CD4-positive, alpha-beta T cell treated with Interferon alpha-2 for 1 hour (primary cell): ENCODE measurements at places on chromosomes 7 and 10.

- DNase-seq: no peak
These were observed 9.9 kb downstream of the XPNPEP1 start for GRCh38 chr10:109913306-109913892.

GRCh38 chr7:139647085-139647484, 123.6 kb downstream of the CLEC2L start:
- no peak for DNase-seq

DNA sequence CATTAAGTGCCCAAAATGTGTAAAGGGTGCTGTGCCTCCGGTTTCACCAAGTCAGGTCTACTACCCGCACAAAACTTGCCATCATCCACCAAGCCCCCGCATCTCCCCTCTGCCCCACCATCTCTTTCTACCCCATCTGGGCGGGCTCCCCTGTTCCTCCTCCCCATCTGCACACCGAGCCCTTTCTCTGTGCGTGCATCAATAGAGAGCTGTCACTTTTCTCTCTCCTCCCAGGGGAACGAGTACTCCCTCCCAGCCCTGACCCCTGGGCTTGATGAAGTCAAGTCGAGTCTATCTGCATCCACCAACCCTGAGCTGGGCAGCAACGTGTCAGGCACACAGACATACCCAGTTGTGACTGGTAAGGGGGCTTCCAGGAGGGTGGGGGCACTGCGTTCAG, 63.5 kb downstream of the PAX2 start:
- DNase-seq: no peak

GRCh38 chr7:81030472-81030871, 111.6 kb upstream of the SEMA3C start:
- DNase-seq: no peak

DNA sequence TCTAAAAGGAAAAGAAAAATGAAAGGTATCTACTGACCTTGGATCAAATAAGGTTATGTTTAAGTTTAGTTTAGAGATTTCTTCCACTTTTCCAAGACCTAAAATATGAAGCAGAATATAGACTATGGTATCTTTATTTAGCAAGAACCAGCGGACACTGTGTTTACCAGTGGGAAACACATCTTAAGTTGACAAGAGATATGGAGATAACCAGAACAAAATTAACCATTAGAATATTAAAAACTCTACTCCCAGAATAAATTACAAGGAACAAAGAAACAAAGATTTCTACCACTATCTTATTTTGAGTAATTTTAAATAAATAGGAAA, 86.9 kb downstream of the IMMP2L start:
- no peak for DNase-seq

GRCh38 chr7:2008101-2008935, 224.4 kb downstream of the MAD1L1 start:
- peak; percentile 0 for DNase-seq

DNA sequence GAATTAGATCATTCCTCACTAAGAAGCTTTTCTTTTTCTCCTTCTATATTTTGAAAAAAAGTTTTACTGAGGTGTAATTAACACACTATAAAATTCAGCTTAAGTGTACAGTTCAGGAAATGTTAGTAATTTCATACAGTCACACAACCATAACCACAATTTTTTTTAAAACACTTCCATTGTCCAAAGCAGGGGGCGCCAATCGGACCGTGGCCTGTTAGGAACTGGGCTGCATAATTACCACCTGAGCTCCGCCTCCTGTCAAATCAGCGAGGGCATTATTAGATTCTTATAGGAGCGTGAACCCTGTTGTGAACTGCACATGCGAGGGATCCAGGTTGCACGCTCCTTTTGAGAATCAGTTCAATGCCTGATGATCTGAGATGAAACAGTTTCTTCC, 427.1 kb downstream of the TFEC start:
- no peak for DNase-seq

GRCh38 chr7:5294169-5294987, 11.6 kb downstream of the SLC29A4 start:
- no peak for DNase-seq
